Stimulated activated CD8-positive, alpha-beta memory T cell treated with anti-CD3 and anti-CD28 coated beads, Interleukin-2, amount 100 ng/mL, for 48 hours (primary cell): ENCODE measurements at places on chromosomes 1 and 21.

- no peak for DNase-seq
Observed at GRCh38 chr1:91537281-91537986, 36.8 kb downstream of the CDC7 start.

DNA sequence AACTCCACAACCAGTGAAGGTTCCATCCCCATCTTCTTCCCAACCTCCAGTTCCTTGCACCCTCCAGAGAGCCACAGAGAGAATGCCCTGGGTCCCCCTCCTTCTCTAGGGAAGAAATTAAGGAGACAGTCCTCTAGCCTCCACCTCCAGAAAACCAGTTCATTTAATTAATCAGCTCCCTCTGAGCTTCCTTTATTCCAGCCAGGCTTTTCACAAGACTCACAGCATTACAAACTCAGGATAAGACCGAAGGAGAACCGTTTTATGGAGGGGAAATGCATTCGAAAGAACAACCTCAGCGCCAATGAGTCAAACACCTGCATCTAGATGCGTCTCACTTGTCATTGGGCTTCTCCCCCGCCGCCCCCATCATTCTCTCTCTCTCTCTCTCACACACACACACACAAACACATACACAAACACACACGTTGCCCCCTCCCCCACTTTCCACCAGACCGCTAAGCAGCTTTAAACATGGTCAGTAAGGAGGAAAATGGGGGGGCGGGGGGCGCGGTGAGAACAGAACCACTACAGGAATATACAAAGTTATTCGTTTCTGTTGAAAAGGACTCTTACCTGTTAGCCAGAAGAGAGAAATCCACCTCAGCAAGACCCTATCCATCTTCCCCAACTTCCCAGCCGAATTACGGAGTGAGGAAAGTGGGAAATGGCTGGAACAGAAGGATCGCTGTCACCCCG, 544 bp downstream of the ILDR2 start:
- peak; percentile 10 for DNase-seq

DNA sequence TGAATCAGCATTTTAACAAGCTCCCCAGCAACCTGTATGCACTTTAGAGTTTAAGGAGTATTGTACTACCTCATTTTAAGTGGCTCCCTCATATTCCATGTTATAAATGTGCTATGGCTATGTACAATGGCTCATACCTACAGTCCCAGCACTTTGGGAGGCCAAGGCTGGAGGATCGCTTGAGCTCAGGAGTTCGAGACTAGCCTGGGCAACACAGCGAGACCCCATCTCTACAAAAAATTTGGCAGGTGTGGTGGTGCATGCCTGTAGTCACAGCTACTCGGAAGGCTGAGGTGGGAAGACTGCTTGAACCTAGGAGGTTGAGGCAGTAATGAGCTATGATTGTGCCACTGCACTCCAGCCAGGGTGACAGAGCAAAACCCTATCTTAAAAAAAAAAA, 40.2 kb downstream of the PGBD5 start:
- DNase-seq = no peak

DNA sequence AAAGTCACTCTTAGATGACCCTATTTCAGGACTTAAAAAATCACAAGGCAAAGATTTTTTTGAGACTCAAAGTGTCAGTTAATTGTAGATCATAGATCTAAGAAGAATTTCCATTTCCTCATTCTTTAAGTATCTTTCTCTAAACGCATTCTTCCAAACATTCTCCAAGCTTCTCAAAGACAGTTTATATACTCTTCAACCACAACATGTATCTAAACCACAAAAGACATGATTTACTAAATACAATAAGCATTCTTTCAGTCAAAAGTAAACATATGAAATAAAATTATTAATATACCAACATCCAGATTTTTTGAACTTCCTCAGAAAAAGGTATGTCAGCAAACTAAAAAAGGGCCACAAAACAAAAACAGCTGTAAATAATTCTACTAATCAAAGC, 24.4 kb downstream of the RC3H1 start:
- no peak for DNase-seq

- DNase-seq = no peak
Observed at GRCh38 chr1:39061951-39062350, 35.8 kb downstream of the NDUFS5 start.

- no peak for DNase-seq
Observed at GRCh38 chr1:228142155-228142691, 2.1 kb downstream of the GUK1 start.

GRCh38 chr1:149962039-149962647, 25.5 kb upstream of the MTMR11 start:
- DNase-seq = no peak

- no peak for DNase-seq
Observed at GRCh38 chr1:186194107-186194756, 180.8 kb downstream of the TPR start.

GRCh38 chr1:247324204-247324787, 7.4 kb downstream of the ZNF496 start:
- DNase-seq = no peak

- no peak for DNase-seq
Observed at GRCh38 chr1:67270541-67270940, 37.1 kb upstream of the IL12RB2 start.

DNA sequence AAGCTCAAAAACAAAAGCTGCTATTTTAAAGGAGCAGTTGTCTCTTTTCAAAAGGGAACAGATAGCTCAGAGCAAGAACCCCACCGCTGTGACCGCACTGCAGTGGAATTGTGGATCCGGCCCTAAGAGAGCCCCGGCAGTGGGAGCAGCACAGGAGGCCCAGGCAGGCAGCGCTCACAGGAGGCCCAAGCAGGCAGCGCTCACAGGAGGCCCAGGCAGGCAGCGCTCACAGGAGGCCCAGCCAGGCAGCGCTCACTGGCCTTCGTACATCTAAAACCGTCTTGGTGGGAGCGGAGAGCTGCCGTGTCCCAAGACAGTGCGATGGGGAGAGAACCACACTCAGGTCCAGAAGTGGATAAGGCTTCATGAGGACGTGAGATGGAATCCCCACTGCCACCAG, 4.0 kb downstream of the TFF3 start:
- no peak for DNase-seq

DNA sequence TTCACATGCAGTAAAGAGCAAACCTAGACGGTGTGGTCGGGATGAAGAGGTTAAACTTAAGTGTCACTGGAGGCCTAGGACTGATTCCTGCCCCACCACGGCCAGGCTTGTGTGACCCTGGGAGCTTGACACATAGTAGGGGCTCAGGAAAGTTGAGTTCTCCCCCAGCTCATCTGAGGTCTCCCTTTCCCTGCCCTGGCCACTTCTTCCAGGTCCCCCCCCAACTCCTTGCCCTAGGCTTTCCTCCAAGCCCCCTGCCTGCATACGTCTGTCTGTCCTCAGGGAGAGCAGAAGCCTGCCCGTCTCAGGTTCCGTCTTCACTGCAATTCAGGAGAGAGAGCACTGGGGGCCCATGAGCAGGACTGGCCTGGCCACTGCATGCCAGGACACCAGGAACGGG, 225.8 kb downstream of the PTPRU start:
- DNase-seq = no peak

DNA sequence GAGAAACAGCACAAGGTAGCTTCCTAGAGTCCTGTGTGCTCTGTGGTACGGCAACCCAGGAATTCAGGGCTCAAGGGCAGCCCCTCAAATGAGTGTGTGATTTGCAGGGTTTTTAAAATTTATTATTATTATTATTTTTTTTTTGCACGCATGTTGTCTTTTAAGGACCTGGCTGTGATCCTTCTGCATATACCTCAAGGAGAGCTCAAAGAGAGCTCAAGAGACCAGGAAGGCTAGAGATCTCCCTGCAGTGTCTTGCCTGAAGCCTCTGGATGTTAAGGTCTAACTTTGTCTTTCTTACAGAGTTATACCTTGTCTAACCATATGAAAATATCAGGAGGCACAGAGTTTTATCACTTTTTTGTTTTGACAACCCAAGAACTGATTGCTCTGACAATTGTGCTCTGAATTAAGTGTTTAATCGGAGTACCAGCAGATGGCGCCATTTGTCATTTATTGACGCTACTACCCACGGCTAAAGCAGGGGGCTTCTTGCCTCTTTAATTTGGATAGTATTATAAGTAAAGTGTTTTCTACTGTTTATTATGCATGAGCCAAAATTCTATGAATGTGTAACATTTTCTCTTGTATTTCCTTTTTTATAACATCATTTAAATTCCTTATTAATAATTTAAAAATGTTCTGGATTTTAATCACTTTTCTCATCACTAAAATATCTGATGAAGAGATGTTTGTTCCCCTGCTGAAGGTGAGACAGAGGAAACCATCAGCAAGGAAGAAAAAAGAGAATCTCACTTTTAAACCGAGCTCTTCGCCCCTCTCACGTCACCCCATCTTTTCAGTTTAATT, 35.8 kb upstream of the LMO4 start:
- DNase-seq = peak; percentile 8

DNA sequence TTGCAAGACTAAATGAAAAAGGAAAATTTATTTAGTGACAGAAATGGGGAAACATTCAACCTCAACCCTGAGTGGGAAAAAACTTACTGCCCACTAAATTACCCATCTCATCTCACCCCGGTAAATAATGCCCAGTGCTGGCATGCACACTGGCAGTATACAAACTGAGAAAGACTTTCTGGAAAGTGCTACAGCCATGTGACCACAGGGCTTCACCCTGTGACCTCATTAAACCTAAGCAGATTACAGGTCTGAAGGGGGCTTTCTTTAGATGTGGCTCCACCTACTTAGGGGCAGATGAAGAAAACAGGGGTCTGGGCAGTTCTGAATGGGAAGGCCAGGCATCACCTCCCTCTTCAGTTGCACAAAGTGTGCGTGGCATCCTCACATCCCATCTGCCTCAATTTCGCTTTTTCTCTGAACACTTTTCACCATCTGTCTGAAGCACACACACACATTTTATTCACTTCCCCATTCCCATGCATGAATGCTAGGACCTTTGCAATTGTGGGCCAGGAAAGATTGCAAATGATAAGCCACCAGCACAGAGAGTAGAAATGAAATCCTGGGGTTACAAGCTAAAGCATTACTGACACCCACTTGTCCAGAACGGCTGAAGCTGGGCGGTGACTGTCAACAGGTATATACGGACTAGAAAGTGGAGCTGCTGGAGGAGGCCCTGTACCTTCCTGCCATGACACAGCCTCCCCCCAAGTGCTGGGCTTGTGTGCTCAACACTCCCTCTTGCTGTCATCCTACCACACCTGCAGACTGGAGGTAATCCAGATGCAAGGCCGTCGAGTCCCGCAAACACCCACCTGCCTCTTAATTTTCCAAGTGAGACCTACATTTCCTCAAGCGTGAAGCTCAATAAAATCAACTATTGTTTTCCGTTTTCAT, 2.7 kb downstream of the NADK start:
- no peak for DNase-seq

GRCh38 chr1:5585256-5585655, 407.0 kb downstream of the NPHP4 start:
- DNase-seq = no peak
